ENCODE measurements at places on chromosomes 1 and 21.

DNA sequence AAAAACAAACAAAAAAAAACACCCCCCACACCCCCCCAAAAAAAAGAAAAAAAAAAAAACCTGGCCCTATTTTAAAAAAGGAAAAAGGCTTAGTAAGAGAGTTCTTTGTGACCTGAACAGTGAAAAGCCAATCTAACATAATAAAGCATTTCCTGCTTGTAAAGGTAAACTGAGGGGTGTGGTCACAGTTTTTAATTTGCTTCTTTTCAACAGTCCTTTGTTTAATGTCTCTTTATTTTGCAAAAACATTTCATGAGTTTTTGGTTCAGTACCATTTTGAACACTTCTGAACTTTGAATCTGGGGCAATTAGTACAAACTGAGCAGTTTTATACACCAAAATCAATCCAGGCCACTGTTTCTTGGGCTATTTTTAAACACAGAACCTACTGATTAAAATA, 37.6 kb downstream of the TOR3A start:
- no peak for DNase-seq

- DNase-seq: peak; percentile 39
These were observed 987 bp downstream of the GPR137B start for GRCh38 chr1:236143104-236143948.

GRCh38 chr21:34913811-34914210, 135.3 kb downstream of the RUNX1 start:
- DNase-seq: no peak

DNA sequence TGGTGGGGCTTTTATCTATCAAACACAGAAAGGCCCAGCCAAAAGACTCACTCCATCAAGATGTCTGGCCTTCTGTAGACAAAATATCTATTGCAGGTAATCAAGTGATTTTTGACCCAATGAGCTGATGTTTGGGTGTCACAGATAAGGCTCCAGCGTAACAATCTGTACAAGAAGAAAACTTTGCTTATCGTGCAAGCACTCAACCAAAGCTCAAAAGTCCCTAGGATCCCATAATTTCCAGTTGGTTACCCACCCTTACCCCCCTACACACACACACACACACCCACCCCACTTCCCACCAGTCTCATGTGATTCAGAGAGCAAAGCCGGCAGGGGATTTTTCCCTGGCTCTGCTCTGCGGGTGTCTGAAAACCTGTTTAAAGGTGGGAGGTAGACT, 5.8 kb downstream of the ITPKB start:
- DNase-seq: no peak

GRCh38 chr1:117321680-117322609, 45.3 kb upstream of the MAN1A2 start:
- DNase-seq: no peak

- DNase-seq: no peak
These were observed 15.4 kb downstream of the PDXK start for GRCh38 chr21:43734131-43734927.

GRCh38 chr21:17668479-17669140, 55.9 kb upstream of the BTG3 start:
- no peak for DNase-seq

GRCh38 chr1:183638649-183639387, 3.2 kb upstream of the ARPC5 start:
- no peak for DNase-seq

GRCh38 chr1:164678136-164678700, 119.2 kb downstream of the PBX1 start:
- no peak for DNase-seq

DNA sequence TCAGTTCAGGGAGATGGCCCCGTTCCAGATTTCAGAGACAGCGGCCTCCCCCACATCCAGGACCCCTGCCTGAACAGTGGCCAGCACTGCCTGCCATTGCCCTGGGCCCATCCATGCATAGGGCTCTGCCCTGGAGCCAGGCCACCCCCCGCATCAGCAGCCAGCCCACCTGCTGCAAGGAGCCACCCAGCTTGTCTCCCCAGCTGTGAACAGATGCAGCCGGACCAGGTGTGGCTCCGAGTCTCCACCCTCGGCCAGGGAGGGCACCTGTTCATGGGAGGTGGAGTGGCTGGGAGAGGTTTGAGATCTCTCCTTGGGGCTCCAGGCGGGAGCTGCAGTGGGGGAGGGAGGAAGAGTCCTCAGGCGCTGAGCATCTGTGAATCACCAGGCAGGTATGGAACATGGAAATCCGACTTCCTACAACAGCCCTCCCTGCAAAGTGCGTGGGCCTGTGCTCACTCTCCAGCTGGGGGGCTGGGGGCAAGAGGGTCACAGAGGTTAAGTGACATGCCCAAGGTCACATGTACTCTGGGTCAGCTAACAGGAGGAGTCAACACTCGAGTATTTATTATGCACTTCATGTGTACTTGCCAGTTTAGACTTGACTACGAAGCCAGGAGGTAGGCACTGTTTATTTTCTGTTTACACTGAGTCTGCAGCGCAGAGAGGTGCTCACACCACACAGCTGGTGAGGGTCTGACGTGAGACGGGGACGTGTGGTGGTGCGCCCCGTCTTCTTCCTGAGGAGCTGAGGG, 4.8 kb upstream of the HES5 start:
- DNase-seq: no peak

GRCh38 chr1:246072456-246072955, 434.6 kb downstream of the SMYD3 start:
- no peak for DNase-seq

DNA sequence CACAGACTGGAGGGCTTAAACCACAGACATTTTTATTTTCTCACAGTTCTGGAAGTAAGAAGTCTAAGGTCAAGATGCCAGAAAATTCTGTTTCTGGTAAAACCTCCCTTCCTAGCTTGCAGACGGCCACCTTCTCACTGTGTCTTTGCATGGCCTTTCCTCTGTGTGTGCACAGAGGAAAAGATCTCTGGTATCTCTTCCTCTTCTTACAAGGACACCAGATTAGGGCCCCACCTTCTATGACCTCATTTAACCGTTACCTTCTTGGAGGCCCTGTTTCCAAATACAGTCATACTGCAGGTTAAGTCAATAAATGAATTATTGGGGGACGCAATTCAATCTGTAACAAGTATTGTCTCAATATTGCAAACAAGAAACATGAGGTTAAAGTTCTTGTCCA, 63.0 kb upstream of the PRDX6 start:
- DNase-seq: no peak

DNA sequence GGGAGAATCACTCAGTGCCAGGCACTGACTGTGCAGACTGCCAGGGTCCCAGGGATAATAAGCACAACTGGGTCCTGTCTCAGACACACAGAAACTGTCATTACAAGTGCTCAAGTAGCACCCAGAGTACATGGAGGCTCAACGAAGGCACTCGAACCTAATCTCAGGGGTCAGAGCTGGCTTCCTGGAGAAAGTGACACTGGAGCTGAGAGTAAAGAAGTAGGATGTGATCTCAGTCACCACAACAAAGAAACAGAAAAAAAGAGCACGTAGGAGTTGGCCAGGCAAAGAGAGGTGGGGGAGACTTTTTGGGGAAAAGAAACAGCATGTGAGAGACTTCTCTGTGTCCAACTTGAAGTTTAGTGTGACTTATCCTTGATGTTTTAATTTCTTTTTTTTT, 1.3 kb downstream of the CATSPER4 start:
- no peak for DNase-seq

DNA sequence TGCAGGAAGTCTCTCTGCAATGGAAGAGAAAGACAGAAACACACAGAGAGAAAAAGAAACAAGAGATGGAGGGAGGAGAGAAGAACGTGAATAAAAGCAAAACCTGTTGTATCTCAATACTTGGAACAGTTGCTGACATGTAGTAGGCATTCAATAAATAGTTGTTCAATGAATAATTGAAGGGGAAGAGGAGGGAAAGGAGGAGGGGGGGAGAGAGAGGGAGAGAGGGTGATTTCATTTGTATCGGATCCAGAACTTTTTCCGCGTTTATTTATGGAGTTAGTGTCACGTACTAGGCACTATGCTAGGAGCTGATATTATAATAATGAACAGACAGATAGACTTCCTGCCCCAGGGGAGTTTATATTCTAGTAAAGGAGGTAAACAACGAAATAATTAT, 144.1 kb downstream of the OMA1 start:
- DNase-seq: no peak

GRCh38 chr1:97091263-97091662, 369.7 kb downstream of the PTBP2 start:
- DNase-seq: no peak

GRCh38 chr1:47853059-47853458, 144.1 kb downstream of the TRABD2B start:
- no peak for DNase-seq

Measured in right cardiac atrium (tissue), 5 donors.